Lower leg skin (tissue), 4 donors: ENCODE measurements at places on chromosomes 5 and 9. TPM values are rescaled to one million over a fixed set of nuclear protein-coding genes. Genes with fewer than 3 reads are reported as not detected.

The CKMT2 gene
- 9.8 TPM for total RNA-seq

DNA sequence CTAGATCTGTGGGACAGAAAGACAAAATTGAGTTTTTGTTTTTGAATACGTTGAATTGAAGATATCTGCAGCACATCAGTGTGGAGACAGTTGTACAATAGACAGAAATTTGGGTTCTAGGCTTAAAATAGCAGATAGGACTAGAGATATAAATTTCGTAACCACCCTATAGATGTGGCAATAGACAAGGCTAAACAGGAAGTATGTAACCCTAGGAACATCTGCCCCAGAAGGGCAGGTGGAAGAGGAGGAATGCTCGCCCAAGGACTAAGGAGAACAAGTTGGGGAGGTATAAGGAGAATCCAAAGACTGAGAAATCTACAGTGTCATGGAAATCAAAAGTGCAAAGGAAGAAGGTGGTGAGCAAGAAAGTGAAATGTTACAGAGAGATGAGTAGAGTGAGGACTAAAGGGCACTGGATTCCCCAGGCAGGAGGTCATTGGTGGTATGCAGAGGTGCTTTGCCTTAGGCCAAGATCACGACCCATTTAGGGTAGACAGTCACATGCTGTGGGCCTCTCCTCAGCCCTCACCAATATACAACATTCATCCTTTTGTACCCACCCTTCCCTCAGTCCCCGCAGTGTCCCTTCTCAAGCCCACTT lies 109.1 kb upstream of the ELL2 start:
- DNase-seq: no peak

The KIAA1958 gene
- 7.1 TPM for total RNA-seq

The PCDHGB7 gene
- total RNA-seq: 8.0 TPM

DNA sequence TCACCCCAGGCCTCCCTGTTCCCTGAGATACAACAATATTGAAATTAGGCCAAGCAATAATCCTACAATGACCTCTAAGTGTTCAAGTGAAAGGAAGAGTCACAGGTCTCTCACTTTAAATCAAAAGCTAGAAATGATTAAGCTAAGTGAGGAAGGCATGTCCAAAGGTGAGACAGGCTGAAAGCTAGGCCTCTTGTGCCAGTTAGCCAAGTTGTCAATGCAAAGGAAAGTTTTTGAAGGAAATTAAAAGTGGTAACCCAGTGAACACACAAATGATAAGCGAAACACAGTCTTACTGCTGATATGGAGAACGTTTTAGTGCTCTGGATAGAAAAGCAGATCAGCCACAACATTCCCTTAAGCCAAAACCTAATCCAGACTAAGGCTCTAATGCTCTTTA lies 39.8 kb downstream of the PTAR1 start:
- no peak for DNase-seq

DNA sequence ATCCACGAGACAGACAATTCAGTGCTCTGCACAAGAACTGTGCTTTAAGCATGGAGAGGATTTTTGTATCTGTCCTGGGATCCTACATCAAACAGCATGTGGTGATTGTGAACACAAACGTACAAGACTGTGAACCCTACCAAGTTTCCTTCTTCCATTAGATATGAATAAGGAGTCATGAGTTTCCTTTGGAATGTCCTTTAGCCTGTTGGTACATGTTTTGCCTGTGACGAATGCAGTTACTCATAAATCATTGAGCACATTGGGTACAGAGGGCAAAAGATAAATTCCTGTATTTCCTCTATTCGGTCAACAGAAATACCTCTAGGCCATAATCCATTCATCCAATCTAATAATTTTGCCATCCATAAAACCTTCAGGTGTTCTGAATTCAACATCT lies 61.5 kb downstream of the FXN start:
- DNase-seq: no peak

DNA sequence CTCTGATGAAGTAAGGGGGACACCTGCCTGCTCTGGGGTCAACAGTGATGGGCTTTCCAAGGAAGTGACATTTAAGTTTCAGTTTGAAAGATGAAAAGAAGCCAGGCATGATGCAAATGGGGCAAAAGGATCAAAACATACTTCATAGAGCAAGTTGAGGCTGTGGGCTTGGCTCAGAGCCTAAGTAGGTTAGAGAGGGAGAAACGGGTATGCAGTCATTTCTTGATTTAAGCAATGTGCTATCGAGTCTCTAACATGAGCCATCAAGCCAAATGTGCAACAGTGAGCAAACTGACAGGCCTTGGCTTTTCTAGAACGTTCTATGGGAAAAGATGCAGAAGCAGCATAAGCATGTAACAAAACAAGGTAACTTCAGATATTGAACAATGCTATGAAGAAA lies 80.6 kb downstream of the ADRB2 start:
- no peak for DNase-seq

GRCh38 chr5:131595088-131596033 lies 39.7 kb downstream of the RAPGEF6 start:
- DNase-seq: no peak

The LHX3 gene
- total RNA-seq: not detected

- no peak for DNase-seq
These were observed 48.1 kb downstream of the PRELID2 start for GRCh38 chr5:145787001-145787400.

DNA sequence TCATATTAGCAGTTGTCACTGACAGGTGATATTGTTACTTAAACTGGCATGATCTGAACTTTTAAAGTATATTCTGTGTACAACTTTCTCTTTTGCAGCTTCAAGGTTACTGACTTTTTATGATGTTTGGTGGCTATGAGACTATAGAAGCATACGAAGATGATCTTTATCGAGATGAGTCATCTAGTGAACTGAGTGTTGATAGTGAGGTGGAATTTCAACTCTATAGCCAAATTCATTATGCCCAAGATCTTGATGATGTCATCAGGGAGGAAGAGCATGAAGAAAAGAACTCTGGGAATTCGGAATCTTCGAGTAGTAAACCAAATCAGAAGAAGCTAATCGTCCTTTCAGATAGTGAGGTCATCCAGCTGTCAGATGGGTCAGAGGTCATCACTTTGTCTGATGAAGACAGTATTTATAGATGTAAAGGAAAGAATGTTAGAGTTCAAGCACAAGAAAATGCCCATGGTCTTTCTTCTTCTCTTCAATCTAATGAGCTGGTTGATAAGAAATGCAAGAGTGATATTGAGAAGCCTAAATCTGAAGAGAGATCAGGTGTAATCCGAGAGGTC lies 5.9 kb downstream of the ZCCHC7 start:
- no peak for DNase-seq

DNA sequence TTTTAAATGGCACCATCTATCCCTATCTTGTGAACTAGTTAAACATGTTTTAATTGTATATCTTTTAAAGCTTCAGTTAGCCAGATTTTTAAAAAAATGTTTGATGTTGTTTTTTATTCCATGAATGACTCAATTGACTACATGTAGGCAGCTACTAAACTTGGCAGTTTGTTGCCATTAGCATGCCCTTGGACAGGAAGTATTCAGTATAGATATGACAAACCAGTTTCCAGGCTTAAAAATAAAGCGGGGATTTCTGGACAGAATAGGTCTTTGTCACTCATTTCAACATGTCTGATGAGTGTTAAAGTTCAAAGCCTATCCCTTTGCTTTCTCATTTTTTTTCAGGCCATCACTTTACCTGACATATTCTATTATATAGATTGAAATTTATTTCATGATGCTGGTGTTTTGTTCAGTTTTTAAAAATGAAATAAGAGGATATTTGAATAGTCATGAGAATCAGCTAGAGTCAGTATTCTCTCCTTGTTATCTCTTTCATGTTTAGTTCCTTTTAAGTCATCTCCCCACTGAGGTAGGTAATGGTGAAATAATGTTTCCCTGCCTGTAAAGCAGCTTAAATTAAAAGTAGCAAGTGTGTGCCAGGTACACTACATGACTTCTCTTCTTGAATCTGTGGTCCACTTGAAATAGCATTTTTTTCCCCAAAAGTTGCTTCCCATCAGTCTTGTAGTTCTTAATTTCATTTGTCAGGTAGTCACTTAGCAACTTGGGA lies 11.9 kb downstream of the TNFAIP8 start:
- no peak for DNase-seq

The FOCAD gene
- total RNA-seq: 13.9 TPM

DNA sequence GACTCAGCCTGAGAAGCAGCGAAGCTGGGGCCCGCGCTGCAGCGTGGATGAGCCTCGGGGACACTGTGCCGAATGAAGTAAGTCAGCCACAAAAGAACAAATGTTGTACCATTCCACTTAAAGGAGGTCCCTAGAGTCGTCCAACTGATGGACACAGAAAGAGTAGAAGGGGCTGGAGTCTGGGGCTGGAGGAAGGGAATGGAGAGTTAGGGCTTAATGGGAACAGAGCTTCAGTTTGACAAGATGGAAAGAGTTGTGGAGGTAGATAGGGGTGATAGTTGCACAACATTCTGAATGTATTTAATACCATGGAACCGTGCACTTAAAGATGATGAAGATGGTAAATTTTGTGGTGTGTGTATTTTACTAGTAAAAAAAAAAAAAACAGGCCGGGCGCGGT lies 119.9 kb downstream of the EHMT1 start:
- DNase-seq: peak; percentile 0

The PIP5KL1 gene
- 10.0 TPM for total RNA-seq

DNA sequence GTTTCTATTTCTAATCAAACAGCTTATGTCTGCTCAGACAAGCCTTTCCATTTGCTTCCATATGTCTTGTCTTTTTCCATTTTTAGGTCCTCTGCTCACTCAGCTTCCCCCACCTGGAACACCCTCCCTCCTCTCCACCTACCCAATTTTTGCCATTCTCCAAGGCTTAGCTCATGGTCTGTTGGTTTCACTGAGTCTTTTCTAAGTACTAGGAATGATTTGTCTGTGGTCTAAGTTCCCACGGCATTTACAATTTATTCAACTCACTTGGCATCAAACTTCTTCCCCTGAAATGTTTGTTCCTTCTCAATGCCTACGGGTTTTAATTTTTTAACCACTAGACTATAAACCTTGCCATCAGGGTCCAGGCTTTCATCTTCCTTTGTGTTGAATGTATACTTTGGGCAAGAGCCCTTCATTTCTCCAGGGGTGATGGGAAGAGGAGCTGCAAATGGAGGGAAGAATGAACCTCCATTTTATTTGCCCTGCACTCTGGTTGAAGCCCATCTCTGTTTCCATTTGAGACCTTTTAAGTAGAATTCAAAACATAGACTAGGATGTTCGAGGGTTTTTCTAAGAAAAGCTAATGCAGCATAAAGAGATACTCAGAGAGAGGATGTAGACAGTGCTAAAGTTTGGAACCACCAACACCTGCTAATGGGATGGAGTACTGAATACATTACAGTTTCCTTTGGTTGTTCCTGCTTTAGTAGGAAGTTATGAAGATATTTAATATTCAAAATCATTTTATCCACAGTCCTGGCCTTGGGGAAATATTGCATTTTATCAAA lies 104.0 kb downstream of the PTTG1 start:
- no peak for DNase-seq

DNA sequence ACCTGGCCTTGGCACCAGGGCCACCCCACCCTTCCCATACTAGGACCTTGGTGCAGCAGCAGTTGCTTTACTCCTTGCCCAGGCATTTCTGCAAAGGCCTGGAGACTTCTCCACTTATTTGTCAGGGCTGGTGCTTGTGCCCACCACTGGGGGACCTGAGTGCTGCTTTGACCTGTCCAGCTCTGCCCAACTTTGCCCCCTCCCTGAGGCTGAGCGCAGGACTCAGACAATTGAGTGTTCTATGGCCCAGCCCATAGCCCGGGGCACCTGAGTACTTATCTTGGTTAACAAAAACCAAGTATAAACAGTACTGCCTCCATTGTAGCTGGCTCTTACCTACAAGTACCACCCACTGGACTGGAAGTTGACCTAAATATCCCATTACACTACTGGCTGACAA lies 406.1 kb upstream of the CHD1 start:
- no peak for DNase-seq
